ENCODE measurements at places on chromosomes 13 and 19. TPM values are rescaled to one million over a fixed set of nuclear protein-coding genes. Genes with fewer than 3 reads are reported as not detected.

The ZNF792 gene
- total RNA-seq: 38.7 TPM

The PLK5 gene
- not detected for total RNA-seq

The CGB1 gene
- not detected for total RNA-seq

The GZMM gene
- not detected for total RNA-seq

The PABPC3 gene
- total RNA-seq: 0.11 TPM

The ZNF223 gene
- 6.1 TPM for total RNA-seq

The APOC4 gene
- not detected for total RNA-seq

DNA sequence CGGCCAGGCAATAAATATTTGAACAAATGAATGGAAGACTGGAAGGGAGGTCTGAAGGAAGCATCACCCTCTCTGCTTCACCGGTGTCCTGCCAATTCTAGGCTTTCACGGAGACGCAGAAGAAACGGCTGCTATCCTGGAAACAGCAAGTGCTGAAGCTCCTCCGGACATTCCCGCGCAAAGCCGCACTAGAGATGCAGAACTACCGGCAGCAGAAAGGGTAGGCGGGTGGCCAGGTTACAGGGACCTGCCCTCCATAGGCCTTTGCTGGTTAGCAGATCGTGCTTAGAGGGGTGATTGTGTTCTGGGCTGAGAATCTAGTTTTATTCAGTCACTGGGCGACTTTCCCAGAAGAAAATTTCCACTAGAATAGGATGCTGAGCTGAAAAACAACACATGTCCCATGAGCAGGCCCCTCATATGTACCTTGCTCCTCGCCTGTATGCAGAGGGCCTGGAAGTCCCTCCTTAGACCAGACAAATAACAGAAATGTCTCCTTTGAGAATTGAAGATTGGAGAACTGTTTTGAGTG, 11.0 kb downstream of the PAF1 start:
- DNase-seq: no peak

- no peak for DNase-seq
These were observed 1773.8 kb downstream of the PCDH9 start for GRCh38 chr13:65456150-65456912.

GRCh38 chr19:51122112-51122981, 2.4 kb upstream of the SIGLEC9 start:
- DNase-seq: no peak

GRCh38 chr13:26502826-26503225, 54.7 kb upstream of the WASF3 start:
- DNase-seq: peak; percentile 39

DNA sequence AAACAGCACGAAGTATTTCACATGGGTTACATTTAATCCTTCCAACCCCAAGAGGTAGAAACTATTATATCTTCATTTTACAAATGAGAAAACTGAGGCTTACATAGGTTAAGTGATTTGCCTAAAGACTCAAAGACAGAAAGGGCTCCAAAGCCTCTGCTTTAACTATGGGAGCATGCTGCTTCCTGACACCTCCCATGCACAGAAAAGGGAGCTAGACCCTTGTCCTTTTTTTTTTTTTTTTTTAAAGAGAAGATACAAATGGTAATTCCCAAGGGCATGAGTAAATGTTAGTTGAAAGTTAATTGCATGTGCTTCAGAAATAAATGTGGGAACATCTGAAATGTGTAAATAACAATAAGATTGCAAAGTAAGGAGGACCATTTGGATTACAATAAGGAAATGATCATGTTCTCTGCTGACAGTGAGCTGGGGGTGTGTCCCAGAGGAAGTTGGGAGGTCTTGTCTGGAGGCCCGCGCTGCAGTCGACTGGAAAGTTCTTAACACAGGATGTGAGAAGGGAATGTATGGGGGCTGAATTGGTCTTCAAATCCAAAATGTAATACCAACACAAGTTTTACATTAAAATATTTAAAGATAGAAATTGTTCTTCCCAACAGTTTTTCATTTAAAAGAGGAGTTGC, 500.3 kb downstream of the KLF12 start:
- DNase-seq: no peak

- DNase-seq: no peak
These were observed 48.4 kb downstream of the AKAP11 start for GRCh38 chr13:42320375-42320787.

DNA sequence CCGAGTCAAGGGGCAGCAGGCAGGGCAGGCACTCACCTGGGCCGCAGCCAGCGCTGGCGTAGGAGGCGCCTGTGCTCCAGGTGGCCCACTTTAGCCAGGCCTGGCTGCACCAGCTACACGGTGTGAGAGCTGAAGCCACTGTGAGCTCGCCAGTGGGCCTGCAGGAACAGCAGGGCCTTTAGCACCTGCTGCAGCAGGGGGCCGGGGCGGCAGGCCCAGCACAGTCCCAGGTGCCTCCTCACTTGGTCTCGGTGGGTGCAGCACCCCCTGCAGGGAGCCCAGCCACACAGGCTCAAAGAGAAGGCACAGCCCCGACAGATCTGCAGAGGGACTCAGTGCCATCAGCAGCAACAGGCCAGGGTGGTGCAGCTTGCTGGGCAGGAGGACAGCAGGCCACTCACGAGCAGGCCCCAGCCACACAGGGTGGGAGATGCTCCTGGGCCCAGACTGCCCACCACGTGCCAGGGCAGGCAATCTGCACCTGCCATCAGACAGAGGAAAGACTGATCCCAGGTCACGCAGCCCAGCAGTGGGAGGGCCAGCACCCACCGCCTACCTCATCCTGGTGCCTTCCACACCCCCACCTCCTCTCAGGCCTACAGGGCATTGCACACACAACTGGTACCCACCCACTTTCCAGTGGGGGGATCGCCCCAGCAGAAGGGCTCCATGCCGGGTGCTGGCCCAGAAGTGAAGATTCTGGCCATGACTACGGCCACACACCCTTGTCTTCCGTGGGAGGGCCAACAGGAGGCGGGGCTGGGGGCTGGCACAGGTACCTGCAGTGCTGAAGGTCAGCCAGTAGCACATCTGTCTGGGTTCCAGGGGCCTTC, 15.8 kb downstream of the ARHGAP33 start:
- no peak for DNase-seq

- no peak for DNase-seq
These were observed 1173.1 kb downstream of the UQCRFS1 start for GRCh38 chr19:28039677-28040381.

DNA sequence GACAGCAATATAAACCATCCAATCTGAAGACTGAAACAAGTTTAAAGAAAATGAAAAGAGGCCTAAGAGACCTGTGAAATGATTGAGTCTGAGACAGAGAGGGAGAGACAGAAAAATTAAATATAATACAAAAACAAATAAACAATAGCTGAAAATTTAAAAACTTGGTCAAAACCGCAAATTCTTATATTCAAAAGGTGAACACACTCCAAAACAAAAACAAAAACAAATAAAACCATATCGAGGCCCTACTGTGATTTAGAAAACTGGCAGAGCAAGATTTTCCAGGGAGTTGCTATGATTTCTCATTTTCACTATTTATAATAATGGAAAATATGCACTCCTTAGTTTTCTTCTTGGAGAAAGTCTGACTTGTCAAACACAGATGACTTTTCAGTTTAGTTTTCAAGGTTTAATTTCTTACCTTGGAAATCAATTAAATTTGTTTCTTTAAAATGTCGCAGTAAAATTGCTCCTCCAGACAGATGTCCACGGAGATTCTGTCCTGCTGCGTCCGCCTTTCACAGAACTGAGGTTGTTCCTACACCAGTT, 1420.3 kb downstream of the UQCRFS1 start:
- no peak for DNase-seq

GRCh38 chr13:38191016-38191415, 158.6 kb upstream of the UFM1 start:
- no peak for DNase-seq

- no peak for DNase-seq
These were observed 28.0 kb downstream of the RXFP2 start for GRCh38 chr13:31767175-31767900.

DNA sequence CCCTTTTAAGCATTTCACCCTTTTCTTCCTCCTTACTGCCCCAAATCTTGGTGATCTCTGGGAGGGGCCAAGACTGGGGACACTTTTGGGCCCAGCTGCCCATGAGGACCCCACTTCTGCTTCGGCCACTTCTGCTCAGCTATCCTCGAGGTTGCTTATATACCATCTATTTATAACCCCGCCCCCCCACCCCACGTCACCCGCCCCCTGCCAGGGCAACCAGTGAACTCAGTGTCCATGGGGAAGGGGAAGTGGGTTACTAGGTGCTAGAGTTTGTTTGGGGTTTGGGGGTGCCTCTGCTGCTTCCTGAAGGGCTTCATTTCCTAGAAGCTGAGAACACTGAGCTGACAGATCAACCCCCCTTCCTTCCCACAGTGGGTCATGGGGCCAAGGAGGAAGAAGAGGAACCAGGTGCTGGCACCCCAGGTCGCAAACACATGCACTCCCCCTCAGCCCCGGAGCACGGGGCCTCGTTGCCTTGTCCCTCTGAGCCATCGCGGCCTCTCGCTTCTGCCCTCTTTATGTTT, 6.1 kb upstream of the ADGRE5 start:
- no peak for DNase-seq

DNA sequence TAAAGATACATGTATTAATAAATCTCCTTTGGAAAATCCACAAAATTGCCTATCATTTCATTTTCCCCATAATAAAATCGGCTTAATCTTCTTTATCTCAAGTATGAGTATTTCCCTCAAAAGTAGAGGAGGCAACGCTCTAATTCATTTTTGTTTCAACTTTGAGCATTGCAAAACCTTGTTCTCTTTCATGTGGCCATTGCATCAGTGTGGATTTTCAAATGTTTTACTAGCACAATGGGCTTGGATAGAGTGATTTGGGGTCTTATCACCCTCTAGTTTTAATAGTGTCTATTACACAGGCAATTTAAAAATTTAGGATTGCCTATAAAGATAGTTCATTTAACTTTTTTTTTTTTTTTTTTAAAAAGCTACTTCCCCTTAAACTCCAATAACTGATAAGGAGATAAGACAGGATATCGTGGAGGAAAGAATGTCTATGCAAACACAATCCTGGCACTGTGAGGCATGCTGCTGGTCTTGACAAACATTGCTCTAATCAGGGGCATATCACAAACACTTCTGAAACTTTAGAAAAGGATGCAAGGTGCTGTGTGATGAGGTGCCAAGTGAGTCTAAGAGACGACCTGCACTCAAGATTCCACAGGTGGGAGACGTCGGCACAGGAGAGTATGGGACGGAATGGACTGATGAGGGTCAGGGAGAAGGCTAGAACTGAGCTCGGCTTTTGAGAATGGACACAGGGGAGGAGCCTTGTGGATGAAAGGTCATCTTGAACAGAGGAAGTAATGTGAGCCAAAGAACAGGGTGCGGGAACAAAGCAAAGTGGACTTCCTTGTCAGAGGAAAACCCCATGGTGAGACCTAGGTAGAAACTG, 199.7 kb downstream of the IRS2 start:
- no peak for DNase-seq

GRCh38 chr13:59665732-59666131, 498.0 kb downstream of the DIAPH3 start:
- no peak for DNase-seq

DNA sequence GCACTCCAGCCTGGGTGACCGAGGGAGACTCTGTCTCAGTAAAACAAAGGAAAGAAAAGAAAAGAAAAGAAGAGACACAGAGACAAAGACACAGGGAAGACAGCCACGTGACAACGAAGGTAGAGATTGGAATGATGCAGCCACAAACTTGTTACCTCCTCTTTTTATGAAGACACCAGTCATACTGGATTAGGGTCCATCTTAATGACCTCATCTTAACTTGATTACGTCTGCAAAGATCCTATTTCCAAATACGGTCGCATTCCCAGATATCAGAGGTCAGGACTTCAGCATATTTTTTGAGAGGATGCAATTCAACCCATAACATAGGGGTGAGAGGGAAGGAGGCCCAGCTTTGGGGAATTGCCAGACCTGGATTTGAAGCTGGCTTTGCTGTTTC, 4.1 kb downstream of the ZNRF4 start:
- no peak for DNase-seq

All from pulmonary artery endothelial cell (primary cell).